Globus pallidus (tissue), 1 donor: ENCODE measurements at places on chromosomes 2 and 18.

DNA sequence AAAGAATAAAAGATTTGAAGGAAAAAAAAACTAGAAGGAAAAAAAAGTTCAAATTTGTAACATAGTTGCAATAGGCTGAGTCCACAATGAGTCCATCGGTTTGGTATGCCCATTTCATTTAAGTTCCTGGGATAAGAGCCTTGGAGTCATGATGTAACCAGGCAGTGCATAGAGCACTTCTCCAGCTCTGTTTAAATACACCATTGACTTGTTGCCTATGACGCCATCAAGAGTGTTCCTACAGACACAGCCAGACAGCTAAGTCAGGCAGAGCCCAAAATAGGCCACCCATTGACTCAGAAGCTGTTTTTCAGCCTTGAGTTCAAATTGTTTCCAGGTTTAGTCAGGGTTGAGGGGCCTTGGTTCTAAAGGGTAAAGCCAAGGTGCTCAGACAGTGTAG is 44.9 kb downstream of the SOCS6 start:
- DNase-seq = no peak

DNA sequence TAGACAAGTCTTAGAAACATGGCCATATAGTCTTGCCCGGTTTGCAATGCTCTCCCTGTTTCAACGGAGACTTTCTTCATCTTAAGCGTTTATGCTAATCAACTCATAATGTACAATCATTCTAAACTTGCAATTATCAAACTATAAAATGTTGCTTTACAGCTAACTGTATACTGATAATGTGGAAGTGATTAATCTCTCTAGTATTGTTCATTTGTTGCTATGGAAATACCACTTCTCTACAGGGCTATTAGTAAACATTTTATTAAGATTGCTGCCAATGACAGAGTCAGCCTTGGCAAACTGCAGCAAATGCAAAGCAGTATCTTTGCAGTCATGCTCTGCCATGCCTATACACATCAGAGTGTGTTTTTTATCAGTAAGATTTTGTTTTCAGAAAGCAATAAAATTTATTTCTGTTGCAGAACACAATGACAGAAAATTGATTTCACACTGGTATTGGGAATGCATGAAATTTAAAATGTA is 1201.8 kb upstream of the CDH2 start:
- no peak for DNase-seq

DNA sequence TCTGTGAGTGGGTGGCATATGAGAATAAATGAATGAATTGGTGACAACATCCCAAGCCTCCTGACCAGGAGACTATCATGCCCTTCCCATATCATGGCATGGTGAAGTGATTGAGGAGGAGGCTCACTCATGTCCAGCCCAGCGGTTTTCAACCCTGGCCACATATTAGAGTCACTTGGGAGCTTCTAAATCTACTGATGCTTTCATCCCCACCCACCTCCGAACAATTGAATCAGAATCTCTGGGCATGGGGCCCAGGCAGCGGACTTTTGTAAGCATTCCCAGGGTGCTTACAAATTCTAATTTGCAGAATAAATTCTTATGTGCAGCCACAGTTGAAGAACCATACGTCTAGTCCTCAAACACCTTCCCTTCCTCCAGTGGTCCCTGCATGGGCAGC is 81.7 kb upstream of the SEC11C start:
- DNase-seq = no peak

GRCh38 chr2:26770986-26771586 is 7.0 kb downstream of the SLC35F6 start:
- peak; percentile 84 for DNase-seq

- no peak for DNase-seq
Observed at GRCh38 chr2:168034616-168035015, 212.8 kb downstream of the STK39 start.

DNA sequence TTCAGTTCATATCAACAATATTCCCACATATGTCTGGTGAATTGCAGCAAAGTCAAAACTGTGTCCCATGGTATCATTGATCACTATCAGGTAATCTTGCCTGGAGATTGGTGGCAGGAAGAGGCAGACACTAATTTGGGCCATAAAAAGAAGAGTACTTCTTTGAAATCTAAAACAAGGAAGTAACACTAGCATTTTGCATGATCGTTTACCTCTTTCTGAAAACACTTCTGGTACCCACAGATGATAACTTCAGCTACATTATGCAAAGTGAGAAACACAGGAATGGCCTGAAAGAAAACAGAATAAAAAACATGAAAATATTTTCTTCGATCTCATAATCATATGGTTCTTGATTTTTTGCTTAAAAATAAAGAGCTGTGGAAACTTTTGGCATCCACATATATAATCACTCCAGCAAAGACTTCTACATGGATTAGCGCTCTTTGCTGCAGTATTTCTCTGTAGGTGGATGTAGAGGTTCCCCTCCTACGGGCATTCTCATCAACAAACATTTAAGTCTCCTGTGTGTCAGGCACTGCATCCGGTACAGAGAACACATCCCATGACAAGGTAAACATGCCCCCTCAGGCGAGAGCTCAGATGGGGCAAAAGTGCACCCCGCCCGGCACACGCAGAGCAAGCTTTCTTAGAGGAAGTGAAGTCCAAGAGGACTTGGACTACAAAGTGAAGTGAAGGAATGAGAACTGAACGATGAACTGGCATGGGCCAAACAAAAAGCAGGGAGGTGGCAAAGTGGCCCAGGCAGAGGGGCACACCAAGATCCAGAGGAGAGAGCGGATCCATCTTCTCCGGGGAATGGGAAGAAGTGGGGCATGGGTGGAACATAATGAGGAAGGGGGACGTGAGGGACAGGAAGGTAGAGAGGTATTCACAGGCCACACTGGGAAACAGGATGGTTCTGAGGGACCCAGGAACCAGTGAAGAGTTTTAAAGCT is 68.0 kb upstream of the RIOK3 start:
- DNase-seq = no peak

DNA sequence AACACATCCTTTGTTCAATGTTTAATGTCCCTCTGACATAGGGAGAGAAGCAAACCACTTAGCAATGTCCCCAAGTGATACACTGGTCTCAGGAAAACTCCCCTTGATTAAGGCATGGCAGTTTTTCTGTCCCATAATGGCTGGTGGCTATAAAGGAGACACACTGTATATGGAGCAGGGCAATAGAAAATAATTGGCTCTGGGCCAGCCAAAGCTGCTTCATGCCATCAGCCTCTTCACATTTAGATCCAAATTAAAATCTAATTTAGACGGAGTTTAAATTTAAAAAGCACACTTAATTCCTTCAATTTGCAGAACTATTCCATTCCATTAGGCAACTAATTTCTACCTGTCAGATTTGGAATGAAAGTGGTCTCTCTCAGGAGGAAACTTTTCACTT is 638.1 kb downstream of the DSC3 start:
- peak; percentile 1 for DNase-seq

- DNase-seq = no peak
Observed at GRCh38 chr2:183222751-183223150, 98.5 kb downstream of the NUP35 start.

- DNase-seq = no peak
Observed at GRCh38 chr2:214029190-214029589, 381.7 kb upstream of the VWC2L start.

GRCh38 chr2:112181571-112182290 is 43.5 kb downstream of the FBLN7 start:
- DNase-seq = no peak

GRCh38 chr18:70126832-70127231 is 78.7 kb downstream of the RTTN start:
- no peak for DNase-seq

DNA sequence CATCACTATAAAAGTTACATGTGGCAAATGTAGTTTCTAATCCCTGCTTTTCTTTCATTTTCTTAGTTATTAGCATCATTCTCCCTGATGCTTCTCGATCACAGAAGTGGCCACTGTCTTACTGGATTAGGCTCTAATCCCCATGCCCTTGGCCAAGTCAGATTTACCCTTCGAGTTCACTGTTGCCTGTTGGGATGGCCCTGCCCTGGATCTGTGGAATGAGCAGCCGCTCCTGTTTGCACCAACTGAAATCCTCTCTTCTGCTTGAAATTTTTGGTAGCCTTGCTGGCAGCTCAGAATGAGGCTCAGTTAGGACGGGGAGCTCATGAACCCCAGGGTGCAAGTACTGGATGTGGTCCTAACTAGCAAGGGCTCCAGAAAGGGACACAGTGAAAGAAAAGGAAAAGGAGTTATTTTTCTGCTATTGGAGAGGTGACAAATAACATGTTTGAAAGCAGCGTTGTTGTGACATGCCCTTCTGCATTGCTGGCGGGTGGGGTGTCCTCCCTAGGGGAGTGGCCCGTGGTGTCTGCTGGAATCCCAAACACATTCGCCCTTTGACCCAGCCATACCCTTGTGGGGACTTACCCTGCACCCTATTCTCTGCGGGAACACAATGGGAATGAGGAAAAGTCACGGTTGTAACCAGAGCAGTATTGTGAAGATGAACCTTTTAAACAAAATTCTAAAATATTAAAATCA is 34.5 kb downstream of the RBFA start:
- DNase-seq = no peak

DNA sequence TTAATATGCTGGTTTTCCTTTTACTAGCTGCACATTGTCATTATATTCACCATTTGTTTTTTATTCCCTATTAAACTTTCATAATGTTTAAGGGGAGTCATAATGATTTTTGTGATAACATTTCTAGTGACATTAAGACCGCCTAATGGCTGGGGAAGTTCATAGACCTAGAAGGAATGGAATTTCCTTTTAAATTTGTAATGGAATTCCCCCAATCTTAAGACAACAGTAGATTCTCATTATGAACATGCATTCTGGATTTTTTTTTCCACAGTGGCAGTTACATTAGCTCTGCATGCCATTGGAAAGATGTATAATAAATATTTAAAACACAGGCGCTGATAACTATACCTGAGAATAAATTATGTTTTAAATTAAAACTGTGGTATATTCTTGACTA is 8.4 kb downstream of the YPEL5 start:
- DNase-seq = no peak

DNA sequence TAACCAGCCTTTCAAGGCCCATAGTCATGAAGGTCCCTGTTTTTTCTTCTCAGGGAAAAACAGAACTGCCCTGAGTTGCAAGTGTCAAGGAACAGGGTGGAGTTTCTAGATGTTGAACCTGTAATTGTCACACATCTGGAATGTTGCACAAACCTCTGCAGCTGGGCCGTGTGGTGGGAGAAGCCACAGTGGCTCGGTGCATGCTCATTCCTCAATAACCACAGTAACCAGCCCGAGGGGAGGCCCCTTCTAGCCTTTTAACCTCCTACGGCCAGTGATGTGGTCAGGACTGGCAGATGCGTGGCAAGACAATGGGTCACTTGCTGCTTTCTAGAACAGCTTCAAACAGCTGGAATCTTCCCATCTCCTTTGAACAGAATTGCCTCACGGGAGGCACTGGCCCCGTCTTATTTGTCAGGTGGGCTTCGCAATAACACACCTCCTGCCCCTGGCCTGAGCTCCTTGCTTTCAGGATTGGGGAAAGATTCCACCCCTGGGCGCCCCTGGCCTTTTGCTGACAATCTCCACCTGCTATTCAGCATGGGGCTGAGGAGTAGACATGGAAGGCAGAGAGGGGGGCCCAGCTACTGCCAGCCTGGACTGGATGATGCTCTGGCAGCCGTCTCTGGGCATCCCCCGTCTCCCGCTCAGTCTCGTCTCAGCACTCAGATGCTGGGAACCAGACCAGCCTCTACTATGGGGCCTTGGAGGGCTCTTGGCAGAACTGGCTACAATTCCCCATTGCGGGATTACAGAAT is 102.9 kb downstream of the KLHL29 start:
- no peak for DNase-seq

- no peak for DNase-seq
Observed at GRCh38 chr2:216674376-216674775, 21.0 kb downstream of the IGFBP5 start.

- no peak for DNase-seq
Observed at GRCh38 chr2:126895336-126895735, 3.4 kb upstream of the TEX51 start.

- DNase-seq = no peak
Observed at GRCh38 chr2:214006601-214007000, 404.3 kb upstream of the VWC2L start.

- no peak for DNase-seq
Observed at GRCh38 chr18:58983260-58984155, 118.8 kb downstream of the ZNF532 start.

- no peak for DNase-seq
Observed at GRCh38 chr18:23237524-23238151, 102.4 kb downstream of the CABLES1 start.

- no peak for DNase-seq
Observed at GRCh38 chr2:194491409-194492115, 1165.5 kb upstream of the SLC39A10 start.

DNA sequence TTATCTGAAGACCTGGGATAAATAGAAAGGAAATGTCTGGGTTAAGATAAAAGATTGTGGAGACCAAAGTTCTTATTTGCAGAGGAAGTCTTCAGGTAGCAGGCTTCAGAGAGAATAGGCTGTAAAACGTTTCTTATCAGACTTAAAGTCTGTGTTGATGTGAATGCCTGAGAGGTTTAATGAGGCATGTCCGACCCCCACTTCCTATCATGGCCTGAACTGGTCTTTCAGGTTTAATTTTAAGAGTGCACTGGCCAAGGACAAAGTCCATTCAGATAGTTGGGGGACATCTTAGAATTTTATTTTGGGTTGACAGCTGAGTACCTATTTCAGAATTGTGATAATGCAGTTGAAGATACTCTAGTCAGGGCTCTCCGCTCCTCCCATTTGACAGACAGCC is 92.1 kb downstream of the ATL2 start:
- DNase-seq = no peak

DNA sequence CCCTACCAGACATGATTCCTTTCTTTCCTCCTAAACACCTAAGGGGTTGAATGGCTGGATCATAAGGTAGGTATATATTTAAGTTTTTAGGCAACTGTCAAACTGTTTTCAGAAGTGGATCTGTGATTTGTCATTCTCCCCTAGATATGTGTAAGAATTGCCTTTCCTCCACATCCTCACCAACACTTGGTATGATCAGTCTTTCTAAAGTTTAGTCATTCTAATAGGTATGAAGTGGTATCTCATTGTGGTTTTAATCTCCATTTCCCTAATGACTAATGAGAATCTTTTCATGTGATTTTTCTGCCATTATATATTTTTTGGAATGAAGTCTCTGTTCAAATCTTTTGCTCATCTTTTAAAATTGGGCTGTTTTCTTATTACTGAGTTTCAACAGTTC is 122.1 kb downstream of the TFCP2L1 start:
- DNase-seq = no peak

- no peak for DNase-seq
Observed at GRCh38 chr2:47300609-47301276, 102.2 kb upstream of the MSH2 start.

- DNase-seq = no peak
Observed at GRCh38 chr2:170533156-170533555, 182.0 kb upstream of the SP5 start.

DNA sequence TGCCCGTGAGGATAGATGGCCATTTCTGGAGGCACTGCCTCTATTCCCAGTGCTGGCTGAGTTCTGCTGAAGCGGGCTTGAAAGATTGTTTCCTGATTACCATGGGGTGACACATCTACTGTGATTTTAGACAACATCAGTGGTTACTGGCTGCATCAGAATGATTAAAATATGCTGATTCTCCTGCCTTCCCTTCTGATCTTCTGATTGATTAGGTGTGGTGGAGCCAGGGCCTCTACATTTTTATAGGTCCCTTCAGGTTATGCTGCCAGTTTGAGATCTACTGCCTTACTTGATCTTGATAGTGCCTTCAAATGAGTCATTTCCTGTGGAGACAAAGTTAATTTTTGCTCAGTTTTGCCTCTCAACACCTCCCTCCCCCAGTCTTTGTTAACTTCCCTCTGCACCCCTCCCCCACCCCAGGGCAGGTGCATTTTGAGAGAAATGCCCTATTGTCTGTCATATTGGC is 31.6 kb upstream of the SNORC start:
- DNase-seq = no peak
